ENCODE measurements at places on chromosomes 16 and 17.

DNA sequence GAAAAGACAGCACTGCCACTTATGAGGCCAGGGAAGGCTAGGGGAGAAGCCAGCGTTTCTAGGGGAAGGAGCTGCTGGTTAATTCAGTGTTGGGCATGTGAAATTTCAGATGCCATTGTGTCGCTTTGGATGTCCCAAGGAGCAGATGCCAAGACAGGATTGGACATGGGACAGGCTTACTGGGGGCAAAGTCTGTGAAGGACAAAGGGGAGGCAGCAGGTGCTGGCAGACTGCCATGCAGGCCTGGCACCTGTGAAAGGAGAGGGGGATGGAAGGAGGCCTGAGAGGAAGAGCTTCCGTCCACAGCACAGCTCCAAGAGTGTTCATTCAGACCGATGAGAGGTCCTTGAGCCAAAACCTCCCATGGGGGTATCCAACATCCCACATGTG lies 255.5 kb upstream of the RPL38 start:
- no peak for DNase-seq

- DNase-seq, result no peak
These were observed 44.9 kb upstream of the PABPN1L start for GRCh38 chr16:88911136-88911945.

GRCh38 chr16:21069986-21070385 lies 80.7 kb downstream of the DNAH3 start:
- DNase-seq, result no peak

- no peak for DNase-seq
These were observed 16.3 kb upstream of the MAP3K14 start for GRCh38 chr17:45332989-45333701.
